ENCODE measurements at places on chromosomes 11 and 22. TPM values are rescaled to one million over a fixed set of nuclear protein-coding genes. Genes with fewer than 3 reads are reported as not detected.

The MYBPC3 gene
- not detected for total RNA-seq

The TSGA10IP gene
- total RNA-seq = not detected

The OR51E1 gene
- total RNA-seq = not detected

The GRIK4 gene
- not detected for total RNA-seq

The PARVG gene
- total RNA-seq = not detected

The IGF2 gene
- 0.35 TPM for total RNA-seq

The NLRX1 gene
- 16.7 TPM for total RNA-seq

The MIOX gene
- total RNA-seq = 0.63 TPM

The MLC1 gene
- total RNA-seq = not detected

The SYT13 gene
- total RNA-seq = not detected

The SLC1A2 gene
- total RNA-seq = not detected

Data from MCF 10A (cell line).